ENCODE measurements at places on chromosomes 4 and X. TPM values are rescaled to one million over a fixed set of nuclear protein-coding genes. Genes with fewer than 3 reads are reported as not detected.
A peak's percentile ranks its signal among the peaks of the same experiment; 100 is the strongest.

DNA sequence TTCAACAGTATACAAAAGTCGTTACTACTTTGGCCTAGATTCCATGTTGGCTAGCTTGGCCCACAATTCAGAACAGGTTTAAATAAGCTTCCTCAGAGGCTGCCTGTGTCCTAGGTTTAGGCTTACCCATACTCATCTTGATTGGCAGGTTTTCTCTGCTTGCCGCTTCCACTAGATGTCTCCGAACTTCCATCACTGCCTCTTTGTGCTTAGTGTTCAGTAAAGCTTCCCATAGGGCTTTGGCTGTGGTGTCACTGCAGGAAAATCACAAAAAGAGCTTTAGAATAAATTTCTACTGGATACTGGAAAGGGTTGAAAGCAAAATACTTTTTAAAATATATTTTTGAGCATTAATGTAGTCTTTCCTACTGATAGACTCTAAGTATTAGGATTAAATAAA lies 52.4 kb downstream of the SCFD2 start:
- no peak for DNase-seq

PABPC1L2B gene
- not detected for total RNA-seq

- no peak for DNase-seq
Observed at GRCh38 chrX:68421636-68422035, 11.7 kb downstream of the OPHN1 start.

- no peak for DNase-seq
Observed at GRCh38 chr4:87229979-87230378, 9.6 kb upstream of the KLHL8 start.

P2RY8 gene
- total RNA-seq = 2.6 TPM

- no peak for DNase-seq
Observed at GRCh38 chr4:36140421-36140820, 103.9 kb downstream of the ARAP2 start.

GRCh38 chr4:116391020-116391419 lies 694.4 kb downstream of the TRAM1L1 start:
- no peak for DNase-seq

DNA sequence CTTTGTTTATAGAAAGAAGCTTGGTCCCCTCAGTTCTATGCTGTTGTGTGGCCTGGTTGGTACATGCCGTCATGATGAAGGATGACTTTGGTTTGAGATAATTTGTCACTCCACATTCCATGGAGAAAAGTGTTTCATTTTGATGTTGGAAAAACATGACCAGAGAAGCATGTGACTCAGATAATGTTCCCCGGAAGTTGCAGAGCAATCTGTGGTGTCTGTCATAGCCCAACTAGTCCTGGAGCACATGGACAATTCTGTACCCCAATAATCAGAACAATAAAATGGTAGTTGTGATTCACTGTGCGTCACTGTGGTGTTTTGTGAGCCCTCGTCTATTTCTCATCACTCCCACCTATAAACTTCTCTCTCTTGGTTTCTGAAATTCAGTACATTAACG lies 85.1 kb downstream of the PDK3 start:
- DNase-seq = no peak

DNA sequence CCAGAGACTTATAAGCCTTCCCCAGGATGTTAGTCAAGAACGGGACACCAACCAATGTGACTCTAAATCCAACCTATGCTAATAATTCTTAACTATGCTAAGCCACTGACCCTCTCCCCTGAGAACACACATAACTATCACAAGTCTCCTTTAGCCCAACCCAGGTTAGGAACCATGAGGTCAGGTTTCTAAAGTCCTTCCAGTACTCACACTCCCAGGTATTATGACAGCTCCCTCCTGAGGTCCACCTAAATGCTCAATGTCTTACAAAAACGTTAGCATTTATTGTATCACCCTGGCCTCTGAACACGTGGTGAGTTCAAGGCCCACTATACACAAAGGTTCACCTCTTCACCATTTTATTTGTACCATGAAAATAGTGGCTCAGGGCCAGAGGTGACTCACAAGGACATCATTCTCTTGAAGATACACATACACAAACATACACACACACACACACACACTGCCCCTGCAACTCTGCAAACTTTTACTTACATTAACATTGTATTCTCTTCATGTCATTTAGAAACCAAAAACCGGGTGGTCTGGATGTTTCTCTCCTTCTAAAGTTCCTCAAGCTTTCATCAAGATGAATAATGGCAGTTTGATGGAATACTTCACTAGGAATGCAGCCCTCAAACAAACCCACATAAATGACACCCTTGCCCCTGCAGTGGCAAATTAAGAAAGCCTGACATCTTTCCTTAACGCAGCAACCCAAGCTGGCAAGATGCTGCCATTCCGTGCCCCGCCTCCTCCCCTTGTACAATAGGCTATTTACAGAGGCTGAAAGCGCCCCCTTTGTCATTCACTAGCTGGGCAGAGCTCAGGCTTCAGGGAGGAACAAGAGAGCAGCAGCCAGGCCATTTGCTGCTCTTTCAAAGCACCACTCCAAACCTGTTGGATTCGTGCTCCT lies 17.7 kb downstream of the ACSL1 start:
- DNase-seq = peak; percentile 54

DNA sequence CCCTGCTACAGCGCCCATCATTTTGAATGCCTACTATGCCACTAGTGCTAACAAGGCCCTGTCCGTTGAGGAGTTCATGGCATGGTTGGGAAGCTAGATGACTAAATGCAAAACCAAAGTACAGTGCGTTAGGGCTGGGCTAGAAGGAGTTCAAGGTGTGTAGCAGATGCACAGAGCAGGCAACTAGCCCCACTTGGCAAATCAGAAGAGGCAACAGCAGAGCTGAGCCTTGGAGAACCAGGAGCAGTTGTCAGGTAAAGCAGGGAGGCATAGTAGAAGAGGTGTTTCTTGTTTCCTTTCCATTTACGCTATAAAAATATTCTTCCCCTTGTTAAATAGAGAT lies 146.6 kb upstream of the CPEB2 start:
- DNase-seq = no peak

- no peak for DNase-seq
Observed at GRCh38 chr4:166003811-166004210, 130.8 kb downstream of the TLL1 start.

DNA sequence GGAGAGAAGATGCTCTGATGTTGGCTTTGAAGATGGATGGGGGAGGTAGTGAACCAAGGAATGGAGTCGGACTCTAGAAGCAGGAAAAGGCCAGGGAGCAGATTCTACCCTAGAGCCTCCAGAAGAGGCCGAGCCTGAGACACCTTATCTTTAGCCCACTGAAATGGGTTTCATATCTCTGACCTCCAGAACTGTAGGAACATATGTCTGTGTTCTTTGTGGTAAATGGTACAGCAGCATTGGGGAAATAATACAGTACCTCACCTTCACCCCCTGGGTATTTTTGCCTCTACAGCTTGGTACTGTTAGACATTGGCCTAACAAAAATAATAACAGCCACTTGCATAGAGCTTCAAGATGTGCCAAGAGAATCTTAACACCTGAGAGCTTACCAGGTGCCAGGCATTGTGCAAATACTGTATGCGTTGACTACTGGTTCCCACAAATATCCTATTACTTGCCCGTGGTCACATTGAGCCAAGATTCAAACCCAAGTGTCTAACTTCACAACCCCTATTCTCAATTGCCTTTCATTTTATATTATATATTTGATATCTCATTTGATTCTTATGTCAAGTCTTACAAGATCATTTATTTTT lies 57.0 kb upstream of the PGM2 start:
- no peak for DNase-seq

DNA sequence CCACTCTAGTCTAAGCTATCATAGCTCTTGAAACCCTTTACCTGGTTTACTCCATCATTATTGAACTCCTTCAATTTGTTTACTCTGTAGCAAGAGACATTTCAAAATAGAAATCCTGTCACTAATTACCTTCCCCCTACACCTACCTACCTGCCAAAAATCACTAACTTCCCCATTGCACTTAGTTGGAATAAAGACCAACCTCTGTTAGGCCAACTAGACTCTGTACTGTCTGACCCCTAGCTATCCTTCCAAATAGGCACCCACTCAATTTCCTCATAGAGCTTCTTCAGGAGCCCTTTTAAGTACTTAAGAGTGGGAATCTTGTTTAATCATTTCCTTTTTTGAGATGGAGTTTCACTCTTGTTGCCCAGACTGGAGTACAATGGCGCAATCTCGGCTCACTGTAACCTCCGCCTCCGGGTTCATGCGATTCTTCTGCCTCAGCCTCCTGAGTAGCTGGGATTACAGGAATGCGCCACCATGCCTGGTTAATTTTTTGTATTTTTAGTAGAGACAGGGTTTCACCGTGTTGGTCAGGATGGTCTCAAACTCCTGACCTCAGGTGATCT lies 8.9 kb upstream of the CDKL2 start:
- no peak for DNase-seq

UCP1 gene
- not detected for total RNA-seq

PGM2 gene
- total RNA-seq = 12.8 TPM

DNA sequence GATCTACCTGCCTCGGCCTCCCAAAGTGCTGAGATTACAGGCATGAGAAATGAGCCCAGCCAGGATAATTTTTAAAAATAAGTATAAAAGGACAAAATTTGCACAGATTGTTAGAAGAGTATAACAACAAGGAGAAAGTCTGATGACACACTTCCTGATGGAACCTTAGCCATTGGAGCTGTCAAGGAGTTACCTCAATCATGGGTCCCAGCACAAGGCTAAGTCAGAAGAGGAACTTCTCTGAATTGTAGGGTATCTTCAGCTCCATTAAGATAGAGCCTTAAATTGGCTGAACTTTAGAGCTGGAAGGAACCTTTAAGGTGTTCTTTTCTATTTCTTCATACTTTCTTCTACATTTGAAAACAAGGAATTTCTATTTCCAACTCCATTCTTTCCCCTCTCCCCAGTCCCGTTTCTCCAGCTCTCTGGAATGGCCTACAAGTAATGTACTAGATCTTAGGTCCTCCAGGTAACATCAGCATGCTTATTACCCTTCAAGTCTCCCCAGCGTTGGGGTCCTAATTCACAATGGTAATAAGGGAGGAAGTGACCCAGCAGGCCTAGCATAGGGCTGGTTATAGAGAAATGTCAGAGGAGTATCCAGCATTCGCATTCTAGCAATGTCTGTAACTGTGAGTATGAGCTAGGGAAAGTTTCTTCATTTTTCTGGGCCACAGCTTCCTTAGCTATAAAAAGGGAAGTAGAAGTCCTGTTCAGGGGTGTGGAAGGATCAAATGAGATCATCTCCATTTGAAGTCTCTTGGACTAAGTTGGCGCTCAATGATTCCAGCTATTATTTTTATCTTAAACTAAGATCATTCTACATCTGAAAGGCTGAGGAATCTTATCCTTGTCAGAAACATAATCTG lies 18.5 kb upstream of the RBPJ start:
- DNase-seq = no peak

DNA sequence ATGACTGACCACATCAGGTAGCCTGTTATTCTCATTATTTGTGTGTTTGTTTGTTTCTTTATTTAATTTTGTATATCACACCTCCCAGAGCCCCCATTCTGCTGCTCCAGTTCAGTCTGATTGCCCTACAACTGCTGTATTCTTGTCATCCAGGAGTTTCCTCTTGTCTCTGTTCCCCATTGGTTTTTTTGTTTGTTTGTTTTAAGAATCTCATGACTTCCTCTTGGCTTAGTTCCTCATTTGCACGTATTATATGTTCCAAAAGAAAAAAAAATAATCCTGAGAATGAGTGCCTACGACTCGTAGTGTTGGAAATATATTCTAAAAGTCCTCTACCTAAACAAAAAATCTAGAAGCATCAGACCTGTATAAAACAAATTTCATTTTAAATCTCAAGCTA lies 142.3 kb upstream of the SLIT2 start:
- no peak for DNase-seq

GRCh38 chr4:86280246-86280645 lies 79.6 kb downstream of the MAPK10 start:
- no peak for DNase-seq

- no peak for DNase-seq
Observed at GRCh38 chr4:48504352-48504751, 14.3 kb downstream of the ZAR1 start.

GRCh38 chr4:70678383-70678999 lies 9.8 kb upstream of the UTP3 start:
- DNase-seq = no peak

DNA sequence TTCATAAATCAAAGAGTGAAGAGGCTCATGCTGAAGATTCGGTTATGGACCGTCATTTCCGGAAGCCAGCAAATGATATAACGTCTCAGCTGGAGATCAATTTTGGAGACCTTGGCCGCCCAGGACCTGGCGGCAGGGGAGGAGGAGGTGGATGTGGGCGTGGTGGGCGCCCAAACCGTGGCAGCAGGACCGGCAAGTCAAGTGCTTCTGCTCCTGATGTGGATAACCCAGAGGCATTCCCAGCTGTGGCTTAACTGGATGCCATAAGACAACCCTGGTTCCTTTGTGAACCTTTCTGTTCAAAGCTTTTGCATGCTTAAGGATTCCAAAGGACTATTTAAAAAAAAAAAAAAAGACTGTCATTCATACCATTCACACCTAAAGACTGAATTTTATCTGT lies 44.0 kb upstream of the EFNB1 start:
- DNase-seq = no peak

Data from left ventricle myocardium superior (tissue), 1 donor.